Epithelial cell of esophagus (primary cell): ENCODE measurements at places on chromosomes 2 and 18.

- DNase-seq: no peak
Observed at GRCh38 chr18:35089382-35089781, 48.2 kb downstream of the MAPRE2 start.

GRCh38 chr2:19738707-19739106, 163.1 kb downstream of the TTC32 start:
- DNase-seq: no peak

DNA sequence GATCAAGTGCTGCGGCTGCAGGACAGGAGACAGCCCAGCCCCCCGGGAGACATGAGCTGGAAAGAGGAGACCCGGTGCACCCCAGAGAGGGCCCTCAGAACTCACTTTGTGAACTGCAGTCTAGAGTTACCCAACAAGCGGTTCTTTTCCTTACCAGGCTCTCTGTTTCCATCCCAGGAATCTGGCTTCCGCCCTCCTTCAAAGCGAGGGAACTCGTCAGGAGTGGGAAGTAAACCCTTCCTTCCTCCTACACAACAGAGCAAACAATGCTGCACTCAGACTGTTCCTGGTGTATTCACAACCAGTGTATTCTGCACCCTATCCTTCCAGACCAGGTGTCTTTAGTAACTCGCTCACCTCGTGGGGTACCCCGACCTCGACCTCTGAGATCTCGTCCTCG, 8.0 kb downstream of the SFT2D3 start:
- no peak for DNase-seq

DNA sequence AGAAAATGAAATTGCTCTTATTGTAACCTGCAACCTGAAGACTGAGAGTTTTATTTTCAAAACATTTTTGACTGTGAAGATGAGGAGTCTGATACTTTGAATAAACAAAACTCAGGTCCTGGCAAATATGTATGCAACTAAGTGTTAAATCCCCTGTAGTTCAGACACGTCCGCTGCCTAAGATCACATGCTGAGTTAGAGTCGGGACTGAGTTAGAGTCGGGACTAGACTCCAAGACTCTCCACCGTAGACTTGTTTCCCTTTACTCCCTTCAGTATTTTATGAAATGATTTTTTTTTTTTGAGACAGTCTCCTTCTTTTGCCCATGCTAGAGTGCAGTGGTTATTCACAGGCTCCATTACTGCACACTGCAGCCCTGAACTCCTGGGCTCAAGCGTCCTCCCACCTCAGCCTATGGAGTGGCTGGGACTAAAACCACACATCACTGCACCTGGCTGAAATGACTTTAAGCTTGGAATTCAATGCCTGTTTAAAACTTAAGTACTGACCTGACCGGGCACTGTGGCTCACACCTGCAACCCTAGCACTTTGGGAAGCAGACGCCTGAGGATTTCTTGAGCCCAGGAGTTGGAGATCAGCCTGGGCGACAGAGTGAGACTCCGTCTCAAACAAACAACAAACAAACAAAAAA, 28.0 kb upstream of the PMAIP1 start:
- no peak for DNase-seq

DNA sequence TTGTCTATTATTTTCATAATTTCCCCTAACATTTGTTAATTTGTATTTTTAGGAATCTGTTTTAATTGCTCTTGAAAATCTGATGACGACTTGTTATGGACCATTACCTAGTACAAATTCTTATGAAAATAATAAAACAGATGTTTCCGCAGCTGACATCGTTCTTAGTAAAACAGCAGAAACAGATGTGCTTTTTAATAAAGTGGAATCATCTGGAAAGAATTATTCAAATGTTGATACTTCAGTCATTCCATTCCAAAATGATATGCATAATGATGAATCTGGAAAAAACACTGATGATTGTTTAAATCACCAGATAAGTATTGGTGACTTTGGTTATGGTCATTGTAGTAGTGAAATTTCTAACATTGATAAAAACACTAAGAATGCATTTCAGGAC, 69.9 kb downstream of the PMS1 start:
- DNase-seq: no peak

DNA sequence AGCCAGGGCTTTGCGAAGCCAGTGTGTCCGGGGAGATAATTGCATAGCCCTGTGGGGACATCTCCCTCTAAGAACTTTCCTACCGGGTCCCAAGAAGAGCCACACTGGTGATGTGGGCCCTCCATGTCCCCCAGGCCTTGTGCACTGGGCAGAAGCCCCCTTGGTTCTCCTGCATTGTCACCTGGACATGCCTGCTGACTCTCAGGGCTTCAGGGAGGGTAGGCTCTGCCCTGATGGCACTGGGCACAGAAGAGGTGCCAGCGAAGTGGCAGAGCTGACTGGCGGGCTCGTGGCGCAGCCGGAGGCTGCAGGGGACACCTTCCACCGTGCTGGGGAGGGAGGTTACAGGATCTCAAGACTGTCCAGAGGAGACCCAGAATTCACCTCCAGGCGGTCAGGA, 28.3 kb downstream of the GLI2 start:
- DNase-seq: no peak

- DNase-seq: peak; percentile 75
Observed at GRCh38 chr2:215680605-215681598, 245.0 kb upstream of the FN1 start.

DNA sequence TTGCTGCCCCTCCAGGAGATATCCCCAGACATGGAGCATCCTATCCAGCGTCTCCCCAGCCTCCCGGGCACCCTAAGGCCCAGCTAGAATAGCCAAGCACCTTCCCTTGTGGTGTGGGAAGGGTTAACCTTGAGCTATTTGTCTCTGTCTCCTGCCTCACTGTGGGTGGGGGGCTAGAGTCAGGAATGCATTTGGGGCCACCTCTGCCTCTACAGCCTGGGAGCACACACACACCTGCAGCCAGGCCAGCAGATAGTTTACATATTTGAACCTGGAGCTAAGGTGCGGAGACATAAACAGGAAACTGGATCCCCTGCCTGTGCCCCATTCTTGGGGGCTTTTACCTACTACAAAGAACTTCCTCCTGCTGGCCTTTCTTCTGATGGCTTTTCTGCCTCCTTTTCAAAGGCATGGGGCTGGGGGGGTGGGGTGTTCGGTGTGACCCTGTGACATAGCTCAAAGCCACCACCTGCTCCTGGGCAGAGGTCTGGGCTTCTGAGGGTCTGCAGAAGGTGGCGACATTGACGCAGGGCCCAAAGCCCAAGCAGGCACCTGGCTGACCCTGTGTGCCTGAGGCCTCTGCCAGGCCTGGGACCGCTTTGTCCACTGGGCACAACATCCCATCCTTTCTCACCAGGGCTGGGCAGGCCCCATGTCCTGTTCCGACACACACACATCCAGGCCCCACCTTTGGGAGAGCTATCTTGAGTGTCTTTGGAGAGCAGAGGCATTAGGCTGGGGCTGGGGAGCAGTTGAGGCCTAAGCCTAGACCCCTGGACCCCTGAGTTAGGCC, 34.2 kb downstream of the EMX1 start:
- DNase-seq: no peak

- DNase-seq: peak; percentile 90
Observed at GRCh38 chr2:215624423-215624829, 188.6 kb upstream of the FN1 start.
